ENCODE measurements at places on chromosomes 2 and 18.
A peak's percentile ranks its signal among the peaks of the same experiment; 100 is the strongest.

GRCh38 chr2:179764710-179765109, 96.7 kb downstream of the ZNF385B start:
- DNase-seq, result no peak

DNA sequence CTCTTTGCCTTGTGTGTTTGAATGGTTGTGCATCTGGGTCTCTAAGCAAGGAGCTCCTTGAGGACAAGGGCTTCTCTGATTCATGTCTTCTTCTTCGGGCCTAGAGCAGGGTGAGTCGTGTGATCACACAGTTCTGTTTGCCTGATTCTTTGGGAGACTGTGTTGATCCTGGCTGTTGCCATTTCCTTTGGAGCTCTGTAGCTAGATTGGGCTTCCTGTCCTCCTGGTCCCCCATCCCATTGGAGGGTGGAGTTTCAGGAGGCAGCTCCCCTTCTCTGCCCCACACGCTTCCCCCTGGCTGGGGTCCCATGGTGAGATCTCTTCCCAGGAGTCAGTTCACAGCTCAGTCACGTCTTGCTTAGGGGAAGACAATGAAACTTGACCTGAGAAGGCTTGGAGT, 92.8 kb downstream of the TRIB2 start:
- DNase-seq, result no peak

GRCh38 chr2:27737676-27738348, 33.7 kb upstream of the MRPL33 start:
- DNase-seq, result no peak

DNA sequence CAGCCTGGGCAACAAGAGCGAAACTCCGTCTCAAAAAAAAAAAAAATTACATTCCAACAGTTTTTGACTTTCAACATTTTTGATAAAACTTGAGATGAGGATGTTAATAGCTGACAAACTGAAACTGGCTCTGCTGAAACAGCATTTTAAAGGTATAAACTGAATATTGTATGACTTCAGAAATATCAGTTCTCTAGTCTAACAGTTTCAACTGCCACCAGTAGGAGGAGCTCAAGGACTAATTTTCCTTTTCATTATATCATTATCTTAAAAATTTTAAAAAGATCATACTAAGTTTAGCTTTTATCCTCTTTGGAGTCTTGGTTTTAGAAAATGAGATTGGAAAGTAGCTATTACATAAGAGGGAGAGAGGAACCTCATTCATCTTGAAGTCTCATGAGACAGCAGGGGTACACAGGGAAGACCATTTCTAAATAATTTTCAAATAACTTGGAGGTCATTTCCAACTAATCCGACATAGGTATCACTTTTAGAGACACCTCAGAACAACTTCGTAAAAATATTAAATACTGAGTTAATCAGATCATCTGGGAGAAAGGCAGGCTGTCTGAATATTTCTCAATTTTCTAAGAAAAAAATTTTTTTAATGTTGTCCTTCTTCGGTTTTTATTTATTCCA, 37.6 kb upstream of the MCM6 start:
- DNase-seq, result peak; percentile 22

GRCh38 chr2:152350155-152350679, 15.2 kb downstream of the FMNL2 start:
- DNase-seq, result no peak

- DNase-seq, result no peak
These were observed 19.1 kb downstream of the CYBRD1 start for GRCh38 chr2:171541202-171541887.

DNA sequence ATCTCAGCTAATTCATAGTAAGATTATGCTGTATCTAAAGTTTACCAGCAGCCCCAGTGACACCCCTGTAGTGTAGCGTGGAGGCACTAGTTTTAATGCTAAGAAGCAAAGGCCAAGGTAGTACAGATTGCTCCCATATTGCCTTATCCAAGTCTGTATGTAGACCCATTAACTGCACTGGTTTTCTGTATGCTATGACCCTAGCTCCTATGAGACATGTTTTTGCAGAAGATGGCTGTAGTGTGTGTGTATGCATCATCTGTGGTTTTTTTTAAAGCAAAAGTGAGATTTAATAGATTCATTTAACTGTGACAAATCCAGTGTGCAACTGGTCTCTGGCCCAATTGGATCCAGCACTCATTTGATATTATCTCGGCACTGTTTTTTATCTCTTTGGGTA, 86.5 kb downstream of the HAUS1 start:
- no peak for DNase-seq

DNA sequence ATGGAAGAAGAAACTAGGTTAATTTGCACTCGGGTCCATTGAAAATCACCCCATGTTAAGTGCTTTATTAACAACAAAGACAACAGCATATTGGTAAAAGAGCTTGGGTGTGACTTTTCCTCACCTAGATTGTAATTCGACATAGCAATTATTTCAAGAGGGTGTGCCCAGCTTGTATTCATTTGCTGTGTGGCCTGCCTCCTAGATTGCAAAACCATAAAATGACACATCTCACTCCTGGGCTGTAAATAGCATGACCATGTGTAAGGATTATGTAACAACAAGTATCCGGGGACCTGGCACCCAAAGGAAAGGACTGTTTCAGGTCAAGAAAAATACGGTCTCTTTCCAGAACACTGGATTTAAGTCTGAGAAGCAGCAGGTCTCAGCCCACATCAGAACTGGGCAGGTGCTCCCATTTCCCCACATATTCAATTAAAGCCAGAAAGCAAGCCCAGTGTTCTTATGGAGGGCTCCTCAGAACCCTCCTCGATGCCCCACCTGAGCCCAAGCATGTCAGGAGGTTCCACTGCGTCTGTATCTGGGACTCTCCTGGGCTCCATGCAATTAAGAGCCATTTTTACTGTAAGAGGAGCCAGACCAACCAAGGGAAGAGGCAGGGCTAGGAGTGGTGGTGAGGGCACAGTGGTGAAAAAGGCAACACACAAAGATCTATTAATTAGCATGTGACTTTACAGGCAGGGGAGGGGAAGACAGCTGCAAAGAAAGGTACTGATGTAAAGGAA, 39.2 kb downstream of the MREG start:
- no peak for DNase-seq

DNA sequence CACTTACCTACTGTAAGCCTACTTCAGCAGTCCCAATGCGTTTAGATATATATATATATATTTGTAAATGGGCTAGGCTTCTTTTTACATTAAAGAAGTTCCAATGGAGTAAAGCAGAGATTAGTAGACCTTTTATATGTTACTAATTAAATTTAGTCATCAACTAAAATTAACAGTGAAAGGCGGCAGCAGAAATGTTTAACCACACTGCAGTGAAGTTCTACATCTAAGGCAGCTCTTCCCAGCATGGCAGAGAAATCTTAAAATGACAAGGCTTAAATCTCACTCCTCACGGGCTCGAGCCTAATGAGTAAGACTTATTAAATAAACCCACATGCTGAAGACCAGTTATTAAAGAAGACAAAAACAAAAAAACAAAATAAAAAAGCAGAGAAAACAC, 19.1 kb upstream of the KANSL1L start:
- no peak for DNase-seq

GRCh38 chr2:113228991-113229716, 49.6 kb downstream of the PAX8 start:
- no peak for DNase-seq

Data from activated naive CD4-positive, alpha-beta T cell treated with anti-CD3 and anti-CD28 coated beads, Interleukin-2, amount 50 U/mL, for 16 hours (primary cell).